ENCODE measurements at places on chromosomes 2 and 18.
A peak's percentile ranks its signal among the peaks of the same experiment; 100 is the strongest.

- DNase-seq: no peak
Observed at GRCh38 chr2:233815861-233816260, 37.7 kb downstream of the MROH2A start.

DNA sequence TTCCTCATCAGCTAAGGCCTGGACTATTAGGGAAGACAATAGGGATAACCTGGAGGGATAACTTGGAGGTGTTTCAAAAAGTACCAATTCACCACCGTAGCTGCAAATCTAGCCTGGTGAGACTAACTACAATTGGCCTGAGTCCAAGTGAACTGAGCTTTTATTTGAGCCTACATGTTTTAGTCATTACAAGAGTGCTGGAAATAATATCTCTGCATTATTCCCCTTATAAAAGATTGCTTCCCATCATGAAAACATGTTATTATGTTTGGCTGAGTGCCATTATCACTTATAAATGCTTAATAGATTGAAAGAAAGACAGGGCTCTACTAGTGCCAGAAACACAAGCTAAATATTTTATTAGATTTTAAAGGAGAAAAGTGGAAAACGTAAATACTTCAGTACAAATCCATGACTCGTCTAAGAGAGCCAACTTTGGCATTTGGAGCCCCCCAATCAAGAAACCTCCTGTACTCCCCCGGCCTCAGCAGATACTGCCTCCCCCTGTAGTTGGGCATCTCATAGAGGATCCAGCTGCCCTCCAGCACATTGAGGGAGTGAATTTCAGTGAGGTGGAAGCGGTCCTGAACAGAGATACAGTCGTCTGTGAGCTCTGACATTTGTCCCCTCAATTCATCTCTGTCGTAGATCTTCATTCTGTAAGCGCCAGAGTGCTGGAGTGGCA, 3.6 kb downstream of the CRYGB start:
- DNase-seq: no peak

- no peak for DNase-seq
Observed at GRCh38 chr2:237879058-237879430, 19.6 kb downstream of the RAMP1 start.

DNA sequence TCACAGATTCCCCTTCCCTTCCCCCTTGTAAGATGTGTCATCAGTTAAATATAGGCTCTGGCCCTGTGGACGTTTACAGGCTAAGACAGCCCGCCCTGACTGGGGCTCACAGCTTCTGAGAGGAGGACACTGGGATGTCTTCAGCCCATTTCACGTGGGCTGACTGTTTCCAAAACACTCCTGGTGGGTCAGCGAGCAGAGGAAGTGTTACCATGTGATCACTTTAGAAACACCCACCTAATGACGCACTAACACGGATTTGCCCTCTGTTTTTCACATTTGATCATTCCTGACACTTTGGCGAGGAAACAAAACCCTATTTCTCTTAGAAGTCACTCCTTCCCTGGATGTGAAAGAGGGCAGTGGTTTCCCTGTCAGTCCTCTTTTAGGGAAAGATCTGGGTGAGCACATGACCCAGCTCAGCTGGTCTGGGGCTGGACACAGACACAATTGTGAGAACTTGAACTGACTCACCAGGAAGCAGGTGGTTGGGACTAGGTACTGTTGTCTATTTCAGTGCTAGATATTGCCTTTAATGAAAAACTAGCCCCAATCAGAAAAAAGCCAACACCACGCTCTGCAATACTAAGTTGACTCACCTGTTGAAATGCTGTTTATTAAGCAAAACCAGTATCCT, 38.8 kb downstream of the BMP10 start:
- peak; percentile 45 for DNase-seq

- DNase-seq: no peak
Observed at GRCh38 chr2:131557558-131558321, 30.1 kb downstream of the CCDC74A start.

- no peak for DNase-seq
Observed at GRCh38 chr2:101089942-101090799, 61.0 kb downstream of the TBC1D8 start.

DNA sequence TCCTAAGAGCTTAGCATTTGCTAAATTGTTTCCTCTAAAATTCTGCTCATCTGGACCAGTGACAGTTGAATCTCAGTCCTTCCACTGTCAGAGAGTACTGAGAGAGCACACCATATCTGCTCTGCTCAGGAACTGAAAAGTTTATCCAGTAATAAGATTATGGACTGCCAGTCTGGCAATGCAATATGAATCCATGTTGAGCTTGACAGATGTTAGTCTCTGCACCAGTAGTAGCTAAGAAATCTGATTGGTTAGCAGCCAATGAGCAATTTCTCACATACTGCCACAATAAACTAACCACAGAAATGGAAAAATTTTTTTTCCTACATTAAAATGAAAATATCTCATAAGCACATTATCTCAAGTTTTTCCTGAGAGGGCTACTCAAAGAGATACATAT, 2.3 kb downstream of the PRKD3 start:
- no peak for DNase-seq

GRCh38 chr2:133173224-133173623, 395.0 kb downstream of the NCKAP5 start:
- DNase-seq: no peak

GRCh38 chr18:26432651-26433424, 115.5 kb downstream of the KCTD1 start:
- DNase-seq: no peak

DNA sequence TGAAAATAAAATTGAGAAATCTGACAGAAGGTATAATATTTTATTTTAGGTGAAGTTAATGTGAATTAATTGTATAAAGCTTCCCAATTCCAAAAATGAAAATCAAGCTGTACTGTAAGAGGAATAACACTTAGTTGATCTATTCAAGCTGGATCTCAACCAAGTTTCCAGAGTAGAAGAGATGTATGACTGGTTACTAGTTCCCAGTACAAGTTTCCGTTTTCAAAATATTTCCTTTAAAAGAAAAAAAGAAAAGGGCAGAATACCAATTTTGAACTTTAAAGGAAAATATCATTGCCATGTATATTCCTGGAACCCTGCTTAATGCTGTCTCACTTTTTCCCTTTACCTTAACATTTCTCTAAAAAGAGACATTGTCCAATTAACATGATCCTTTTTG, 308.5 kb downstream of the IRS1 start:
- no peak for DNase-seq

DNA sequence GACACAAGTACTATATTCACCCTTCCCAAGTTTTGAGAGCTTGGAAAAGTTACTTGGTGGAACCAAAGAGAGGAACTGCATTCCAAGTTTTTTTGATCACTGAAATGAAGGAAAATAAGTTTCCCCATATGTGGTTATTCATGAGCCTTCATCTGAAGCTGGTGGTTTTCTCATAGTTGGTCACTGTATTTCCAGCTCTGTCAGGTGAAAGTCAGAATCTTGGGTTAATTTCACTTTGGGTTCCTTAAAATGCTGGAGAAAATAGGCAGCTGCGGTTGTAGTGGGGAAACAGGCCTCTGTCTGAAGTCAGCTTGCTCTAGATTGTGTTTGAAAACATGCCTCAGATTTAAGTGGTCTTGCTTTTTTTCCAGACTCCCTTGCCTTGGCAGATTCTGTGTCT, 200.5 kb downstream of the HRH4 start:
- DNase-seq: no peak

GRCh38 chr2:101200676-101201075, 49.5 kb upstream of the TBC1D8 start:
- DNase-seq: no peak

- no peak for DNase-seq
Observed at GRCh38 chr2:31004257-31004656, 134.0 kb downstream of the GALNT14 start.

GRCh38 chr2:124664363-124664762, 639.3 kb downstream of the CNTNAP5 start:
- DNase-seq: no peak

- no peak for DNase-seq
Observed at GRCh38 chr2:206289391-206289790, 14.9 kb downstream of the ZDBF2 start.

DNA sequence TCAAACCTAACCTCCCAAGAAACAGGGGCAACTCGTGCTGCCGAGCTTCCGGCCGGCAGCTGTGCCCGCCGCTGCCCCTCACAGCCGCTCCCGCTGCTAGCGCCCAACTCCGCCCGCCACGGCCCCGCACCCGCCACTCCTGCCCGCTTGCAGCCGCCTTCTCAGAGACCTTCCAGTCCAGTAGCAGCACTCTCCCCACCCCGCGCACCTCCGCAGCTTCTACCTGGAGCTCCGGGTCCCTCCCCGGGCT, 722 bp upstream of the C2orf15 start:
- DNase-seq: no peak

GRCh38 chr2:203799908-203800307, 67.7 kb upstream of the CTLA4 start:
- no peak for DNase-seq

- no peak for DNase-seq
Observed at GRCh38 chr2:223433461-223433860, 168.7 kb downstream of the SCG2 start.

- no peak for DNase-seq
Observed at GRCh38 chr2:98944775-98945174, 8.8 kb upstream of the CRACDL start.

DNA sequence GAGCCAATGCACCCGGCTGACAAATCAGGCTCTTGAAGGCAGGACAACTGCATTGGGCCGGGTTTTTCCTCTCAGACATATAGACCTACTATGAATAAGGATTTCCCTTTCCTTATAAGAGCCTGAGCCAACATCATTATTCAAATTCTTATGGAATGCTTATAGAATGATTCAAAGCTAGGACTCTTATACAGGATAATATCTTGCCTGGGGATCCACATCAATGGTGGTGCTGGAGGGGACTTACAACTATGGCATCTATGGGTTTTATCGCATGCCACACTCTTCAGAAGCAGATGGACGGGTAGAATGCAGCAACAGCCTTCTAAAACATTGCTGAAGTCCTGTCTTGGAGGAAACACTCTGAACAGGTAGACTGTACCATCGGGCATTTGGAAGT, 296.8 kb upstream of the KYNU start:
- no peak for DNase-seq

DNA sequence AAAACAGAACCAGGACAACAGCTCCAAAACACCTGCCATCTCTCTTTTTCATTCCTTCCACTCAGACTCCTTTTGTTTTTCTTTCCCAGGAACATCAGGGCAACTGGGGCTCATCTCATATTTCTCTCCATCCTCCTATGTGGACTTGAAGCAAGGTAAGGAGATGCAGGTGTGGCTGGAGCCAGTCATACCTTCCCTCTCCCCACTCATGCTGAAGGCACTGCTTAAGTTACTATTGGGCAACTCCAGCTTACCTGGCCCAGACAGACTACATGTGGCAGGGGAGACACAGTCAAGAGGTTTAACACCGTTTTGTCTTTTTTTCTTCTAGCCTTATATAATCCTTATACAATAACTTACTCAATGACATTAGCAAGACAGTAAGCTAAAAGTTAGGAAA, 38.4 kb downstream of the LAMA1 start:
- DNase-seq: no peak

GRCh38 chr18:11002277-11002676, 147.1 kb downstream of the PIEZO2 start:
- DNase-seq: no peak

- DNase-seq: no peak
Observed at GRCh38 chr2:64629875-64630274, 23.8 kb downstream of the SERTAD2 start.

GRCh38 chr2:55844986-55845385, 78.6 kb downstream of the EFEMP1 start:
- DNase-seq: no peak

DNA sequence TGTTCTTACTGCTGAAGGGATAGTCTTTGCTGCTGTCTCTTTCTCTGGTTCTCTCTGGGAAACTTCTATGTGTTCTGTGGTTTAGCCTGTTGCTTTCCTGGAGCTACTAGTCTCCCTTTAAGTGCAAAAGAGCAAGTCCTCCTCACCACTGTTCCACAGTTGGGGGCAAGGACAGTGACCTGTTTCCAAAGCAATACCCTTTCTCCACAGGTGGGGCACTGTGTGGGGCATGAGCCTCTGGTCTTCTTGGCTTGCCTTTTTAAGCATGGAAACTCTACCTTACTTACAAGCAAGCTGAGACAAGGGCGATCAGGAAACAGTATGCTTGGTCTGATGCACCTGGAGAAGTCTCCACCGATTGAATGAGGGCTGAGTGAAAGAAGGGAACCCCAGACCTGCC, 156.7 kb downstream of the CPS1 start:
- DNase-seq: no peak
